ENCODE measurements at places on chromosomes 13 and 19.

DNA sequence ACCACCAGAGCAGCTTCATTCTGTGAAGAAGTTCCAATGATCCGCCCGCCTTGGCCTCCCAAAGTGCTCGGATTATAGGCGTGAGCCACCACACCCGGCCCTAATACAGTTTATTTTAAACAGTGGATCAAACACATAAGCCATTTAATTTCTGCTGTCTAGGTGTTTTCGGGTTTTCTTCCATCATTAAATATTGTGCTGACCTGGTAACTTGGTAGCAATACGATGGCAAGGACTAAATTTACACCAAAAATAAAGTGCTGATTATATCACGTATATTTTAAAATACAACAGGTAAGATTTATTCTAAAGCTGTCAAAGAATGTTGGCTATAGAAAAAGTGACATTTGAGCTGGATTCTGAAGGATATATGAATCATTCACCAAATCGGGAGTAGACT is 1.3 kb downstream of the MED4 start:
- no peak for DNase-seq

DNA sequence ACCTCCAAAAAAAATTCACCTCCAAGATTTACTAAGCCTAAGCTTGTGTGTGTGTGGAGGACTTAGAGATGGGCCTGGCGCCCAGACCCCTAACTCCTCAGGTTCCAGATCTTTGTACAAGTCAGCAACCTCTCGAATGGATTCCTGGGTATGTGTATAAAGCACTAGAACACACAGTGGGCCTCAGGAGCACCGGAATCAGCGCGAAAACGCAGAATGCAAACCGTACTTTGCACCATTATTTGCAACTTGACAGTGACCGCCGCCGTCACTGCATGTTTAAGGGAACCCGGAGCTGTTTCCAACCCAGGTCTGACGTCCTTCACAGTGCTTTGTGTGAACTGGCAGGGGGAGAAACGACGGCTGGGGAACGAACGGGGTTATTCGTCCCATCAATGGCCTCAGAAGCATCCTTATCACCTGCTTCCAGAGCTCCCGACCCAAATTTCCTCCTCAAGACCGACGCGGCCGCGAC is 688 bp downstream of the ZNF606 start:
- DNase-seq, result no peak

DNA sequence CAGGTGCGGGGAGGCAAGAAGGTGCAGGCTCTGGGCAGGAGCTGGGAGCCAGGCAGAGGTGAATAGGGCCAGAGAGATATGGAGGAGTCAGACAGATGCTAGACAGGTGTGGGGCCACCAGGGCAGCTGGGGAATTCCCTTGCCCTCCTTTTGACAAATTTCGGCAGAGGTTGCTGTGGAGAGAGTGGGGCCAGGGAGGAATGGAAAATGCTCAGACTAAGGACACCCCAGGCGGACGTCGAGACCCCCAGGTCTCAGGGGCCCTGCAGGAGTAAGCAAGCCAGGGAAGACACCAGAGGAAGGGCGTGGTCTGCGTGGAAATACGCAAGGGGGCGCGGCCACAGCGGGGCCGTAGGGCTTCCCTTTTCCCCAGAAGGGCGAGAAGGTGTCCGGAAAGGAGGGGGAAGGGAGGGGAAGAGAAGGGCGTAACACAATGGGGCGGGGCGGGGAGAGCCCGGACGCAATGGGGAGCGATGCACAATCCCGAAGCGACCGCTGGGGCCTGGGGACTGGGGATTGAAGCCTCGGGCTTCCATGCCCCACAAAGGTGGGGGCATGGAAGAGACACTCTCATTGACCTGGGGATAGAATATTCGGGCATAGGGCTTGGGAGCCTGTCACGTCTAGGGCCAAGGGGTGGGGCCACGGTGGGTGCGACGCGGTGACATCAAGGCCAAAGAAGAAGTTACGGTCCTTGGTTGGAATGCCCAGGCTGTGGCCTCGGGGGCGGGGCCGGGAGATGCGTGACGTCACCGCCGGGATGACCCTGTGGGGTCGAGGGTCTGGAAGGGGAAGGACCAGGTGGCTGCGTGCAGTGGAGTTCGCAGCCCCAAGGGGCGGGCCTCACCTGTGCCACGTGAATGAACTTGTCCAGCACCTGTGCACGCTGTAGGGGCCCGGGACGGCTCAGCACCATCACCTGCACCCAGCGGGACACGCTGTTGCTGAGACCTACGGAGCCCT is 8.2 kb downstream of the RASGRP4 start:
- DNase-seq, result no peak

- no peak for DNase-seq
Observed at GRCh38 chr19:56403261-56403660, 871 bp upstream of the ZNF583 start.

DNA sequence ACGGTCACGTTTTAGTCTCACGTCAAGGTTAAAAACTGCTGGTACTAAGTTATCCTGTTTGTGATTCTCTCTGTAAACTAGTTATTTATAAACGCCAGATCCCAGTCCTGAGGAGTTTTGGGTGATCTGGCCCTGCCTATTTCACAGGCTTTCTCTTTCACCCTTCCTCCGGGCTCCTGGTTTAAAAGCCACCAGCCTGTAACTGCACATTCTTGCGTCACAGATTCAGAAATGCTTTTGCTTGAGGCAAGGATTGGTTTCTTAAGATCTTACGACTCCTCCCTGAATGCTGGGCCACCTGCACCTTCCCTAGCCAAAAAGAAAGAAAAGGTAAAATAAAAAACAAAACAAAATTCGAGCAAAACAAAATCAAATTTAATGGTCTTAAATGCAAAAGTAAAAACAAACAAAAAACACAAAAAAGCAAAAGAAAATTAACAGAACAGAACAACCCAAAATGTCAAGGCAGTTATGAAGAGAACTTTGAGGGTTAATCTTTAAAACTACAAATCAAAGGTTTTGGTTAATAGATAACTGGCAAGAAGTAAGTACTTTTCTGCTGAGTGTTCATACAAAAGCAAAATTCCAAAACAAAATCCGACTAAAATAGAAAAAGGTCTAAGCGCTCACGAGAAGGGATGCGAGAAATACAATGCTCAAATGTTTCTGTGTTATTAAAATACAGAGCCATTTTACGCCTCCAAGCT is 18.6 kb upstream of the TIMM44 start:
- no peak for DNase-seq

All from NCI-H1436 treated with DMSO at 0.1 percent for 48 hours (cell line).